ENCODE measurements at places on chromosomes 12 and 14.

DNA sequence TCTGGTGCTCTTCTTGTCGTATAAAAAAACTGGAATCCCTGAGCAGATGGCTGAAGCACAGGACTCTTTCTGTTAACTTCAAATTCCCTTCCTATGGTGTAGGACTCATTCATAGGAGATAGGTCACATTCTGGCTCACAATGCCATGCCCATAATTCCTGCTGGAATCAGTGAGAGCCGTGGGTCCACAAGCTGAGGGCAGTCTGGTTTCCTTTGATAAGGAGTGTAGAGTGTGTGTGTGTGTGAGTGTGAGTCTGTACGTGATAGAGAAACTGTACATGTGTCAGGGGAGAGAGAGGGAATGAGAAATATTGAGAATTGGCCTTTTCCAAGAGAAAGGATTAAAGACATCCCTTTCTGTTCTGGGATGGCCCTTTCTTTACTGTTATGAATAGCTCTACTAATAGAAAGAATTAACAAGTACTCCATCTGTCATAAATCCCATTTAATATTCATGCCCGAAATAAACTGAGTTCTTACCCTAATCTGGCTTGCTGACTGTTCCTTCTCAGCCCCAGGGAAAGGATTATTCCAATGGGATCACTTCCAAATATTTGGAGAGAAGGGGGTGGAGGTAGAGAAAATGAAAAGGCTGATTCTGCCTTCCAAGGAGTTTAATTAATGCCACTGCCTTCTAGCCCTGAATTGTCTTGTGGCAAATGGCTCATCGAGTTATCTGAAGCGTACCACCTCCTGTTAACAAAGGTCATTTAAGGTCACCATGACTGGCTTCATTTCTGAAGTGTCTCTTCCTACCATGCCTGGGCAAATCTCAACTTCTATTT lies 79.0 kb downstream of the TMX1 start:
- DNase-seq, result no peak

DNA sequence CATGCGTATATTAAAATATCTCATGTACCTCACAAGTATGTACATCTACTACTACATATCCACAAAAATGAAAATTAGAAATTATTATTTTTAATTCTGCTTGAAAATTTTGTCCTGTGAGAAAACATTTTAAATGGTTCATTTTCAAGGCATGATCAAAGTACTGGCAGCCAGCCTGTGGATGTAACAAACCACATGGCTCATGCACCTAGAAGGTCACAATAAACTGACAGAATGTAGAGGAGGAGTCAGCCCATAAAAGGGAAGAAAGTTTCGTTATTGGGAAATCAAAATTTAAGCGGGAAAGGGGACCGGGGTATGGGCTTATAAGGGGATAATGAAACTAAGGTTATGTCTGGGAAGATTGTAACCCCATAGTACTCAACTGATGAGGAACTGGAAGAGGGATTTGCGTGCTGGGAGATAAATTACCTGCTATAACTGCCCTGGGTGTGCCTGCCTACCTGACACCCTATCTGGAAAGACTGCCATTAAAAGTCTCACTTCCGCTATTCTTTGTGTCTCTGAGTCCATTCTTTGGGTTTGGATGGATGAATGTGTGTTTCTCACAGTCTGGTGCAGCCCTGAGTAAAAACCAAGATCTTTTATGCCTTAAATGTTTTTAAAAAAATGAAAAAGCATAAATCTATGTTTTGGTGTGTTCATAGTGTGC lies 62.2 kb upstream of the PCED1B start:
- no peak for DNase-seq

DNA sequence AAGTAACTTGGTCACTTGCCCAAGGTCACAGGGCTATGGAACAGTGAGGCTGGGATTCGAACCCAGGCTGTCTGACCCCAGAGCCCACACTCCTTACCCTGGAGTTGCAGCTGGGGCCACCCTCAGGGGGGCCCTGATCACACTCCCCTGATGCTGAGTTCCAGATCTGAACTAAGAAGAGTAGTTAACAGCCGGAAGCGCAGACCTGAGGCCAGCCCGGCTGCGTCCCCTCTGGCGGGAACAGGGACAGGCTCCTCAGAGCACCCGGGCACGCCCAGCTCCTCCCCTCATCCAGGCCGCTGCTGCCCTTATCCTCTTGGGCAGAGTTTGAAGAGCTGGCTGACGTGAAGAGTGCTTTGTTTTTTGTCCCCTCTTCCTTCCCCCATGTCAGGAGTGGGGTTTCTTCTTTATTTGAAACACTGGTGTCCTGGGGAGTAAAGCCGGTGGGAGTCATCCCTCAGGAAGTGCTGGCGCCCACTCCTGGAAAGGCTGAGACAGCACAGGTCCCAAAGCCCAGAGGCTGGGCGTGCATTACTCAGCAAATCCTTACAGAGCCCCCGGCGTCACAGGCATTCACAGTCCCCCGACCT lies 8.7 kb downstream of the PHB2 start:
- DNase-seq, result peak; percentile 78

GRCh38 chr14:68965261-68965761 lies 13.8 kb downstream of the ACTN1 start:
- DNase-seq, result no peak

DNA sequence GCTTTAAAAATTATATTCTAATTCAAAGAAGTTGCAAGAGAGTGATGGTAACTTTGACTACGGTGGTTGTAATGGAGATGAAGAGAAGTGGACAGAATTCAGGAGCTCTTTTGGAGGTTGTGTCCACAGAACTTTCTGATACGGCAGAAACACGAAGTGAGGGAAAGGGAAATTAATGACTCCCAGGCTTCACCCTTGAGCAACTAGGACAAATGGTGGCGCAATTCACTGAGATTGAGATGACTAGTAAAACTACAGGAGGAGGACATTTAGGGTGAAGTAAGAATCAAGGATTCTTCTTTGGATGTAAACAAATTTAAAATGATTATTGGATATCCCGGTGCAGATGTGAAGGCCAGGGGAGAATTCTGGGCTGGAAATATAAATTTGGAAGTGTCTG lies 212.6 kb downstream of the PTPRO start:
- DNase-seq, result peak; percentile 40

DNA sequence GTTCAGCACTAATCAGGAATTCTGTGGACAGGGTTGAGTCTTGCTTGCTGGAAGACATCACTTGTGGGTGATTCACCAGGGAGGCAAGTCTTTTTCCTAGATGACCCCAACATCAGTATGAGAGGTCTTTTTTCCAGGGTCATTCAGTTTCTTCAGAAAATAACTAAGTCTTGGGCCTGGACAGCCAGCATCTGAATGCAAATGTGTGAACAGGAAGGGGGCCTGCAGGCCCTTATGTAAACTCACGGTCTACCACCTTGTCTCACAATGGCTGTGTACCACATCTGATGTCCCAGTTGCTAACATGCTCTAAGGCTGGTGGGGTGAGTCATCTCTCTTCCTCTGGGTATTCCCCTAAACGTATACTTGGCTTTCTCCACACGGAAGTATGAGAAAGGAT lies 79.2 kb downstream of the HECTD4 start:
- peak; percentile 96 for DNase-seq

GRCh38 chr12:108218921-108219320 lies 89.8 kb downstream of the WSCD2 start:
- no peak for DNase-seq

- DNase-seq, result no peak
These were observed 55.8 kb downstream of the DAD1 start for GRCh38 chr14:22533057-22533704.

- peak; percentile 77 for DNase-seq
These were observed 57.4 kb downstream of the FBXO33 start for GRCh38 chr14:39374851-39375250.

- DNase-seq, result no peak
These were observed 10.1 kb downstream of the MYRFL start for GRCh38 chr12:69835081-69835480.

- DNase-seq, result no peak
These were observed 66.5 kb upstream of the GZMB start for GRCh38 chr14:24700511-24700910.

Measured in ELR (cell line).